ENCODE measurements at places on chromosomes 2 and 18.

- no peak for DNase-seq
These were observed 21.0 kb downstream of the SEMA4F start for GRCh38 chr2:74675090-74675489.

- DNase-seq = no peak
These were observed 8.0 kb upstream of the SIX3 start for GRCh38 chr2:44933434-44933951.

GRCh38 chr2:238351315-238351714, 31.0 kb downstream of the TRAF3IP1 start:
- no peak for DNase-seq

- DNase-seq = no peak
These were observed 367.7 kb downstream of the CLIP4 start for GRCh38 chr2:29482867-29483266.

DNA sequence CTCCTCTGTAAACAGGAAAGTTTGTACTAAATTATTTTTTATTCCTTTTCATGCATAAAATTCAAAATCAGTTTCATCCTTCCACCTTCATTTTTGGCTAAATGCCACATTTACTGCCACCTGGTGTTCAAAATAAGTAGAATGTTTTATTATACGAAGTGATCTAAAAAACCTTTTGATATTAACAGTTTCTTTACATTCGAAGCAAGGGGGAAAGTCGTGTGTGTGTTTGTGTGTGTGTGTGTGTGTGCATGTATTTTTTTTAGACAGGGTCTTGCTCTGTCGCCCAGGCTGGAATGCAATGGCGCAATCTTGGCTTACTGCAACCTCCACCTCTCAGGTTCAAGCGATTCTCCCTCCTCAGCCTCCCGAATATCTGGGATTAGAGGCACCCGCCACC, 9.0 kb upstream of the SCN9A start:
- DNase-seq = no peak

DNA sequence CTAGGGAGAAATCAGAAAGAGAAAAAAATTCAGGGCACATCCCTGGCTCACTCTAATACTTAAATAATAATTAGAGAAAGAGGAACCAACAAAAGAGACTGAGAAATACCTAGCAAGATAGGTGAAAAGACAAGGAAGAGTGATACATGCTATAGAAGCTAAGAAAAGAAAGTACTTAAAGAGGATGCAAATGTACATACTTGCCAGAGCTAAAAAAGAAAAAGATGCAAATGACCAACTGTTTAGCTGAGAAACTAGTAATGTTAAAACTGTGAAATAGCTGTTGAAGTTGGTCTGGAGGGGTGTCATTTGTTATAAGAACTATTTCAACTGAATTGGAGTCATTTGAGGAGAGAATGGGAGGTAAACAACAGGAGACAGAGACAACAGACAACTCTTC, 412.2 kb downstream of the SPAG16 start:
- DNase-seq = no peak

DNA sequence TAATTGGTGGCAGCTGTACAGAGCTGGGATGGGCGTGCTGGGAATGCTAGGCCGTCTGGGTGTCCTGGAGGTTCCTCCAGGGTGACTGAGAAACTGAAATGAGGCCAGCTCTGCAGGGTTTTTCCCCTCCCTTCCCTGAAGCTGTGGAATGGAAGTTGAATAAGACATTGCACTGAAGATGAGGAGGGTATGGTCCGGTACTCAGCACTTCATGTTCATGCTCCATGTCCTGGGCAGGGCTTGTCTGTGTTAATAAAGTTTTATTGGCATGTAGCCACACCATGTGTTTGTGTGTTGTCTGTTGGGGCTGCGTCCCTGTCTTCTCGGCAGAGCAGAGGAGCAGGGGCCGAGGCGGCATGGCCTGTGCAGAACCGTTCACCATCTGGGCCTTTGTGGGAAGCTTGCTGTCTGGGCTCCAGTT, 154.0 kb downstream of the LDLRAD4 start:
- DNase-seq = no peak

DNA sequence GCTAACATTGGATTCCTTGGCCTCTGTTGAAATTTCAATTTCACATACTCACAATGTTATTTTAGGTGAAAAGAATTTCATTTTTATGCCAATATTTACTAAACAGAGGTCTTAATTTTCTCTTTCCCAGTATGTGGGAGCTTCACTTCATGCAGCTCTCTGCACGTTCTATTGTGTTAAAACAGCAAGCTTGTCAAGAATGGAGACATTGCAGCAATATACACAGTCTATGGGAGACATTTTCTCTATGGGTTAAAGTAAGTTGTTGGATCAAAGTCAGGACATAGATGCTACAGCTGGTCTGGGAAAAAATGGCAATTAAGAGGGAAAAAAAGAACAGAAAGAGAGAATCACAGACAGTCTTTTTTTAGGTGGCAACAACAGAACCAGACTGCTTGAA, 70.4 kb upstream of the ARHGAP15 start:
- DNase-seq = no peak

- DNase-seq = no peak
These were observed 599.9 kb upstream of the POU3F3 start for GRCh38 chr2:104254017-104254416.

DNA sequence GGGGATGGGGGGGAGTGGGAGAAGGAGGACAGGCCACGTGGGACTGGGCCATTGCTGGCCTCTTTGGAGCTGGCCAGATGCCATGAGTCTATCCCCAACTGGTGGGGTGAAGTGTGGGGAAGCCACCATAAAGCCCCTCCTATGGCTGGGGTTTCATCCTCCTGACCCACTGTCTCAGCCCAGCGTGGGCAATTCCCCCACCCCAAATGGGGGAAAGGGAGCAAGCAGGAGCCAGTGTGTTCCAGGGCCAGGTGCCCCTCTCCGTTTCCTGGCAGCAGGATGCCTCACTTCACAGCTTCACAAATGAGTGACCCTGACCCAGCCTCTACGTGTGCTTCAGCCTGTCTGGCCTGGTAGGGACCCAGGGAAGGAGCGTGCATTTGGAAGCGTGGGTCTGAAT, 474.7 kb upstream of the HS6ST1 start:
- DNase-seq = no peak

GRCh38 chr2:229348128-229348527, 77.0 kb upstream of the PID1 start:
- DNase-seq = no peak

- no peak for DNase-seq
These were observed 159.8 kb downstream of the RHBDD1 start for GRCh38 chr2:226995625-226996041.

DNA sequence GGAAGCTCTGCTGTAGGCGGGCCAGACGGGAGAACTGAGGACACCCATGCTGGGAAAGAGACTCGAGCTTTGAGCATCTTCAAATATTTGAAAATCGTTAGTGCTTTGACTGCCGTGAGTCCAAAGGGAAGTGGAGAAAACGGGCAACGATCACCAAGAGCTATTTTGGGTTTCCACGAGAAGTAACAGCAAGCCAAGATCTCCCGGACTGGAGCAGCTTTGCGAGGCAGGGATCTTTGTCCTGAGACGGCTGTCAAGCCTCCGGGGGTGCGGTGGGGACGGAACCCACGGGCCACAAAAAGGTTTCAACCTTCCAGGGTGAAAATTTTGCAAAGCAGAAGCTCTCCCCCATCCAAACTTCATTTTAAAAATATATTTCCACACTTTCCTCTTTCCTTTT, 195.8 kb downstream of the NDUFA10 start:
- DNase-seq = no peak

DNA sequence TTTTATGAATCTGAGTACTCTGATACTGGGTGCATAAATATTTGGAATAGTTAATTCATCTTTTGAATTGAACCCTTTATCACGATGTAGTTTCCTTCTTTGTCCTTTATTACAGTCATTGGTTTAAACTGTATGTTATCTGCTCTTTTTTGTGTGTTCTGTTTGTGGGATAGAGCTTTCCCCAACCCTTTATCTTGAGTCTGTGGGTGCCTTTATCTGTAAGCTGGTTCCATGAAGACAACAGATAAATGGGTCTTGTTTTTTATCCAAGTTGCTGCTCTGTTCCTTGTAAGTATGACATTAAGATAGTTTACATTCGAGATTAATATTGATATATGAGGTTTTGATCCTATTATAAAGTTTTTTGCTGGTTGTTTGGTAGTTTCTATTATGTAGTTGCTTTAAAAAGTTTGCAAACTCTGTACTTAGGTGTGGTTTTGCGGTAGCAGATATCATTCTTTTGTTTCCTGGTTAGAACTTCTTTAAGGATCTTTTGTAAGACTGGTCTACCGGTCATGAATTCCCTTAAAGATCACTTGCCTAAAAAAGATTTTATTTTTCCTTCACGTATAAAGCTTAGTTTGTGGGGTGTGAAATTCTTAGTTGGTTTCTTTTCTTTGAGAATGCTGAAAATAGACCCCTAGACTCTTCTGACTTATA, 1451.3 kb upstream of the SLC39A10 start:
- DNase-seq = no peak

GRCh38 chr2:20724500-20725053, 57.6 kb downstream of the GDF7 start:
- DNase-seq = no peak

GRCh38 chr2:109715313-109715805, 78.7 kb upstream of the RGPD5 start:
- no peak for DNase-seq

DNA sequence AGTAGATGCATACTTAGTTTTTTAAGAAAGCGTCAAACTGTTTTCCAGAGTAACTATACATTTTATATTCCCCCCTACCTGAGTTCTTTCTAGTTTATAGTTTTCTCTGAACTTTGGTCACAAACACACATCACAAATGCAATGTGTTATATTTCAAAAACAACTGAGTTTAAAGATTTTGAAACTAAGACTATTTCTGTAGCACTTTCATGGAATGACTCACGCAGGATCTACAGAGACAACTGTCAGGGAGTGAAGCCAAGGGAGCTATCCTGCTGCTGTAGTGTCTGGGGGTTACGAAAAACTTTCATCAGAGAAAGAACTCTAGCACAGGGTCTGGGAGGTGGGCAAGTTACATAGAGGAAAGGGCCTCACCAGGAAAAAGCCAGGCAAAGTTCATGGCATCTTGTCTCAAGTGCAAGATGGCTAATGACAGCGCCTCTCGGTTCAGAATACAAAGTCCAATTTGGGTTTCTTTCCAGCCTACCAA, 66.8 kb downstream of the UXS1 start:
- DNase-seq = no peak

GRCh38 chr2:232088771-232089170, 127.3 kb downstream of the DIS3L2 start:
- no peak for DNase-seq

DNA sequence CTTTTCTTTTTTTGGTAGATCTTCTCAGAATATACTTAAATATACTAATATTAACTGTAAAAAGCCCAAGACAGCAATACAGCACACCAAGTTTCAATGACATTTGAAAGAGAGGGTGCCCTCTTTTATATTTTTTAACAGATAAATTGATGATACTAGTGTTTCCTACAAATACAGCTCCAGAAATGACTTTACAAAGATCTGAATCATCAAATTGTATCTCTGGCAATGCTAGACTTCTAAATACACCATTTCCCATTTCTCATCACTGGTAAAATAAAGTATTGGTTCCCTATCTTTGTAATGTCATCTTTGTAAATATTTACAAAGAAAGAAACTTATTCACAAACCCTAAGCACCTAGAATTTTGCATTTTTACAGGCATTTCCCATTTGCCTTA, 281.3 kb downstream of the EXOC6B start:
- no peak for DNase-seq

DNA sequence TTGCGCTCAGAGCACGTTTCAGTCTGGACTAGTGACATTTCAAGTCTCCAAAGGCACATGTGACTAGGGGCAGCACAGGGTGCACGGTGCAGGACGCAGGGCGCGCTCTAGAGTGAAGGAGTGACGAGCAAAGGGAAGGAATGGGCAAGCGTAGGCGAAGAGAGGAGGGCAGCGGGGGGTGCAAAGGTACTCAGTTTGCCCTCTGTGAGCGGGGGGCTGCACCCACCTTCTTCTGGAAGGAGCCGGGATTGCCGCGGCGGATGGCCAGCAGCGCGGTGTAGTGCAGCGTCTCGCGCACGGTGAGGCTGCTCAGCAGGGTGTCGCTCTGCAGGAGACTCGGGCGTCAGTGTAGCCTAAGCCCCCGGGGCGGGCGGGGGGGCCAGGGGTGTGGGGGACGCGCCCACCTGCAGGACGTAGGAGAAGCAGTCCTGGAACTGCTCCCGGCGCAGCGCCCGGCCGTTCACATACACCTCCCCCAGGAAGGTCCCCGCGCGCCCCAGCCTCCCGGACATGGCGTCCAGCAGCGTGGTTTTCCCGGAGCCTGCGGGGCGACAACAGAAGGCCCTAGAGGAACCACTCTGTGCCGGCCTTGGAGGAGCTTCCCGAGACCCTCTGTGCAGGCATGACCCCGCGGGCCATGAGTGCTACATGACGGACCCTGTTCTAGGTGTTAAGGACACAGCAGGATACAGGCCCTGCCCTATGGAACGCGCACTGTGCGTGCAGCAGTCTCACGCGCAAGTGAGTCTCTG, 6.9 kb downstream of the ABCG5 start:
- no peak for DNase-seq

DNA sequence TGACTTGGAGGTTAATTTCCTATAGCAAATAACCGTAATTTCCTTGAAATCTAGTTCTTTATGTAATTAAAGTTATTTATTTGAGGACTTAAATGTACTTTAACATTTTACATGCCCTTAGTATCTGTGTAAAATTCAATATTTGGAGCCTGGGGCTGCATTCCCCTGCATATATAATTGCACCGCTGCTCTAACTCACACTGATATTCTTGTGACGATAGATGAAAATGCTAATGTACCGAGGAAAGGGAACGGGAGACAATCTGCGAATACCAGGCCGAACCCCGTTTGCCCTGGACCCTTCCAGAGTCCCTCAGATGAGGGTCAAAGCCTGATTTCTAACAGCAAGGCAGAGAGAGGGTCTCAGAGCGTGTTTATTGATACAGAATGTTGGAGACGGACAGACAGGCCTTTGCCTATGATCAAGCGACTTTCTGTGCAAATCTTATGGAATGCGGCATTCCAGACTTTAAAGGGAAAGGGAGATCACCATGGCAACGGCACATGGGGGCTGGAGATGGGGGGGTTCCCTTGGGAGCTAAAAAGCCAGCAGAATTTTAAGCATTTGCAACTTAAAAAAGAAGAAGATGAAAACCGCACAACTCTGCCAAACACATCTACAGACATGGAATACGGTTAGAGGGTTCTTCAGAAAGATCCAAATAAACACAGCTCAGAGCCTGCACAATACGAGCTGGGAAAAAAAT, 57.6 kb upstream of the TWIST2 start:
- DNase-seq = no peak

DNA sequence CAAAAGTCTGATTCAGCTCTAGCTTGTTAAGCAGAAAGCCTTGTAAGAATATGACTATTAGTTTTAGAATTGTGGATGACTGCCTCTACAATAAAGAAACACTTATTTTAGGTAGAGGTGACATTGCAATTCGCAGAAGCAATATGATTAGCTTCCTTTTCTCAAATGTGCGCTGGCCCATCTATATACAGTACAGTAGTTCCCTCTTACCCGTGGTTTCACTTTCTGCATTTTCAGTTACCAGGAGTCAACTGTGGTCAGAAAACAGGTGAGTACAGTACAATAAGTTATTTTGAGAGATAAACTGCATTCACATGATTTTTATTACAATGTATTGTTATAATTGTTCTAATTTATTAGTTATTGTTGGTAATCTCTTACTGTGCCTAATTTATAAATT, 405.1 kb downstream of the GPD2 start:
- DNase-seq = no peak

GRCh38 chr2:20614201-20615067, 36.5 kb downstream of the HS1BP3 start:
- no peak for DNase-seq

- DNase-seq = no peak
These were observed 62.9 kb upstream of the CTIF start for GRCh38 chr18:48475635-48476549.
